ENCODE measurements at places on chromosomes 12 and 14.

DNA sequence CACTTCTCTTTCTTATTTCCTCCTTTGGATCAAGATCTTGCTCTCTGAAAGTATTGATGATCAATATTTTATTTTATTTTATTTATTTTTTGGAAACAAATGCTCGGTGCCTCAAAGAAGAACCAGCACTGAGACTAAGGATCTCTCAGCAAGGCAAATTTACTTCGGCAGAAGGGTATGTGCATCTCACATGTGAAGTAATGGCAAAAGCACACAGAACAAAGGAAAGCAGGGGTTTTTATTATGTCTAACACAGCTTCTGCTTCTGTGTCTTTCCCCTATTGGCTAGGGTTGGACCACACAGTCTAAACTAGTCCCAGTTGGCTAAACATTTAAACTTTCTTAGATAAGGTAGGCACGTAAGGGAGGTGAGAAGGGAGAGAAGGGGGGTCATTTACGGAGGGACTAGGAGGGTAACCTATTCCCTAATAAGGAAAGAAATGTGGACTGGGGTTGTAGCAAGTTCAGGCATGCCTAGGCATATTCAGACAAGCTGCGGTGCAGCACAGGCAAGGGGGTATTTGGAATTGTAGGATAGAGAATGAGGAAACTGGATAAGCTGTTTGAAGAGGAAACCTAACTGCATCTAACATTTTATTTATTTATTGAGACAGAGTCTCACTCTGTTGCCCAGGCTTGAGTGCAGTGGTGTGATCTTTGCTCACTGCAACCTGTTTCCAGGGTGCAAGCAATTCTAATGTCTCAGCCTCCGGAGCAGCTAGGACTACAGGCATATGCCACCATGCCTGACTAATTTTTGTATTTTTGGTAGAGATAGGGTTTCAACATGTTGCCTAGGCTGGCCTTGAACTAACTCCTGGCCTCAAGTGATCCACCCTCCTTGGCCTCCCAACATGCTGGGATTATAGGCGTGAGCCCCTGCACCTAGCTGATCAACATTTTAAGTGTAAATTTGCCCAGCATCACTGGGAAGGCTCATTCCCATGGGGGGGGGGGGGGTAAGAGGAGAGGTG, 90.0 kb upstream of the EIF5 start:
- DNase-seq = no peak

GRCh38 chr12:62692884-62693283, 226.3 kb downstream of the MON2 start:
- DNase-seq = no peak

GRCh38 chr12:49039421-49040363, 20.9 kb downstream of the KMT2D start:
- DNase-seq = no peak

GRCh38 chr12:116621194-116621593, 62.0 kb downstream of the MAP1LC3B2 start:
- DNase-seq = no peak

GRCh38 chr14:29339494-29340172, 573.0 kb downstream of the FOXG1 start:
- DNase-seq = no peak

DNA sequence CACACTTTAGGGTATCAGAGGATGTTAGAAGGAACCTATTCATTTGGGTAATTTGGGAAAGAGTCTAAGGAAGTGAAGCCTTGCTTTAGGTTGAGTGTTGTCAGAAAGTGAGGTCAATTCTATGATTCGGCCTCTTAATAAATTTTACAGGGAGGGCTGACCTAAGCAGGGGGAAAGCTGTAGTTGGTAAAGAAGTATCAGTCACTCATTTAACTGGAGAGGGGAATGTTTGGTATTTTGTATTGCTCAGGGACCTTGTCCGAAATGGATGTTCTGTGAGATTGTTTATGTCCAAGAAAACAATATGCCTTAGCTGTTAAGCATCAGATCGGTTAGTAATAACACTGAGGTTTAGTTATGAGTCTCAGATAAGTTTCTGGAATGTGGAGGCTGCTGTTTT, 7.3 kb downstream of the CAND1 start:
- DNase-seq = no peak

- DNase-seq = no peak
These were observed 29.4 kb downstream of the YARS2 start for GRCh38 chr12:32726286-32726685.

- peak; percentile 67 for DNase-seq
These were observed 268.6 kb downstream of the BTG1 start for GRCh38 chr12:91877022-91877421.

GRCh38 chr12:53754633-53755264, 3.0 kb upstream of the CISTR start:
- no peak for DNase-seq
